Fibroblast of skin of left biceps (primary cell): ENCODE measurements at places on chromosomes 6 and 20.
A peak's percentile ranks its signal among the peaks of the same experiment; 100 is the strongest.

- DNase-seq = no peak
Observed at GRCh38 chr6:39197922-39198500, 31.3 kb downstream of the KCNK5 start.

DNA sequence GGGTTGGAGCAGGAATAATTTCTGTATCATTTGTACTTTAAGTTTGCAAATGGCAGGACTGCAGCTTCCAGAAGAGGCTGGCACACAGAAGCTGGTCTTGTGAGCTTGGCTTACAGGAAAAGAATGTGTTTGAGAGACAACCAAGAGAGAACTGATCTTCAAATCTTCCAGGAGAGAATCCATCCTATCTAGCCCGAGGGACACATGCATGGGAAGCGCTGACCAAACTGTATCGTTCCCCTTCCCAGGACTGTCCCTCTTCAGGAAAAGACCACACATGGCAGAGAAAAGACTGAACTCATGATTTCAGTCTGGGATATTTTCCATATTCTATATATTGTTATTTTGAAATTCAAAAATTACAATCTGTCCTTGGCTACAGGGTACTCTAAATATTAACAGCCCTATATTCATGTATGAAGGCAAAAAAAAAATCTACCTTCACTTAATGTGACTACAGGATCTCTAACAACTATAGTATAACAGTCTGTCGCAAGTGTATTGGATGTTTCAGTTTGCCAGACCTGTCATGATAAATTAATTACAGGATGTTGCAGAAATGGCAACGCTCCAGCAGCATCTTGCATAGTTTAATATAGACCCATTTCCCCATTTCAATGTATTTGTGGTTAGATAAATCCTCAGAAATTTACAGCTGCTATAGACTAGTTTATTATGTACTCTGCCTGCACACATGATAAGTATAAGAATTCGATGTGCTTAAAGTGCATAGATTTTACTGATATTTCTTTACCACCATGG lies 99.4 kb downstream of the MYB start:
- DNase-seq = peak; percentile 87

- DNase-seq = no peak
Observed at GRCh38 chr20:35572838-35573237, 31.0 kb downstream of the ERGIC3 start.

DNA sequence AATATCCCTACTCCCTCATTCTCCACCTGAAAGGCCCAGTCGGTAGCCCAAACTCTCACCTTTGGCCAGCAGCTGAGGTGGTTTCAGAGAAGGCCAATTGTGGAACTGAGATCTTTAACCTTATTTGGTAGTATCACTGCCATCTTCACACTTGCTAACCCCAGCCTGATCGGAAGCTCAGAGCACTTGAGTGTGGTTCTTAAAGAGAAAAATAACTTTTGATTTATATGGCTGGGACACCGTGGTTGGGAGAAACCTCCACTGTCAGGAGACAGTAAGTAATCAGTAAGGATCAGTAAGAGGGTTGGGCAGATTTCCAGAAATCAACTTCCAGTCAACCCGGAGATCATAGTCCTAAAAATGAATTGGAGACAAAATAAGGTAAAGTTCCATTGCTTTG lies 22.8 kb upstream of the PRSS16 start:
- no peak for DNase-seq

DNA sequence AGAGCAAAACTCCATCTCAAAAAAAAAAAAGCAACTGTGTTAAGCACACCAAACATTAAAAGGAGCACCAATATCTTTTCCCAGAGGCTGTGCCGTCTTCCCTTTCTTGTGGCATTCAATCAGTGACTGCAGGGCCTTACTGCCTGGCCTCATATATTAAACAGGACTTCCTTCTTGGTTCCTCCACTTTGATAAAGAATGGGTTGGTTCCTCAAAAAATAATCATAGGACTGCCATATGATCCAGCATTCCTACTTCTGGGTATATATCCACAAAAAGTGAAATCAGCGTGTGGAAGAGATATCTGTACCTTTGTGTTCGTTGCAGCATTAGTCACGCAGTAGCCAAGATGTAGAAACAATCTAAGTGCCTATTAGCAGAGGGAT lies 40.3 kb upstream of the GFOD1 start:
- DNase-seq = no peak

- DNase-seq = no peak
Observed at GRCh38 chr6:116507324-116507723, 4.1 kb upstream of the CALHM5 start.

GRCh38 chr6:97841763-97842162 lies 558.7 kb upstream of the MMS22L start:
- DNase-seq = peak; percentile 90

DNA sequence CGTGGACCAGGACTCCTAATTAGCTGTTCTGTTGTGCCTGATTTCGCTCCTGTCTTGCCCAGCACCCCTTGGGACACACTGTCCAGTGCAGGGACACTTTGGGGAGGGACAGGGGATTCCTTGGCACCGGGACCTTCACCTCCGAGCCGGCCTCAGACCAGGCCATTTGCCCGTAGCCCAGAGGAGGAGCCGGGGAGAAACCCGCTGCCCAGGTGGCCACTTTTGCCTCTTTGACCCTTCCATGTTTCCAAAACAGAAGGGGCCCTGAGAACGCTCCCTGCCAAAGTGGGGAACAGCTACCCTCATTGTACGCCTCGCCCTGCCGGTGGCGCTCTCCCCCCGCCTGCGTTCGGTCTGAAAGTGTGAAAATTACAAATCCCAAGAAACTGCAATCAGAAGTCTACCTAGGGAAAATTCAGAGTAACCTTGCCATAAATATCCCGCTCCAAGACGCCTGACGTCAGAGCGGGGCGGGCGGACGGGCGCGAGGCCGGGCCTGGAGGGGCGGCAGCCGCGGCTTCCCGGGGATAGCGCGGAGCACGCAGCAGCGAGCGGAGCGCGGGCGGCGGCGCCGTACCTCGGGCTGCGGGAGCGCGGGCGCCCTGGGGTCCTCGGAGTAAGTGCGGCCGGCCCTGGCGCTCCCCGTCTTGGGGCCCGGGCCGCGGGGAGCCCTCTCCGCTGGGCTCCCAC lies at the start of gene DAAM2:
DAAM2 (plus strand) TSS at position 527 of the 690 bp plus-strand sequence. CDS start 63,927 bp downstream, outside the sequence.
- no peak for DNase-seq

DNA sequence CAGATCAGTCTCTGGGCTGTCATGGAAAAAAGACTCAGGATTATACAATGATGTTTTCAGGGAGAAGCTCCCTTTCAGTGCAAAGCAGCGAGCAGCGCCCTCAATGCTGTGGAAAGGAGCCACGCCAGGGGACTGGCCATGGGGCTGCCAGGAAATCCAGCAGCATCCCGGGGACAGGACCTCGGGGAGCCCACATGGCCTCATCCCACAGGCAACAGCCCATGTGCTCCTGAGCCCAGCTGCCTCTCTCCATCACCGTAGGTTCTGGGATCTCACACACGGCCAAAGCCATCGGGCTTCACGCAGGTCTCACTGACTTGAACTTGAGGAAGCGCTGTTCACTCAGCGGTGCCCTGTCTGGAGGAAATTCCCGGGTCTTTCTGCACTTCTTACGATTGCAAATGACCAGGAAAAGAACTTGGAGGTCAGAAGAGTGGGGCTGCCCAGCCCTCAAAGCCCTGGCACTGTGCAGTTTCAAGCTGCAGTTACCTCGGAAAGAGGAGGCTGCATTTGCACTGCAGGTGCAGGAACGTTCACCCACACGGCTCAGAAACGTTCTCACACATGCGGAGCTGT lies 125.9 kb upstream of the THBS2 start:
- DNase-seq = no peak

DNA sequence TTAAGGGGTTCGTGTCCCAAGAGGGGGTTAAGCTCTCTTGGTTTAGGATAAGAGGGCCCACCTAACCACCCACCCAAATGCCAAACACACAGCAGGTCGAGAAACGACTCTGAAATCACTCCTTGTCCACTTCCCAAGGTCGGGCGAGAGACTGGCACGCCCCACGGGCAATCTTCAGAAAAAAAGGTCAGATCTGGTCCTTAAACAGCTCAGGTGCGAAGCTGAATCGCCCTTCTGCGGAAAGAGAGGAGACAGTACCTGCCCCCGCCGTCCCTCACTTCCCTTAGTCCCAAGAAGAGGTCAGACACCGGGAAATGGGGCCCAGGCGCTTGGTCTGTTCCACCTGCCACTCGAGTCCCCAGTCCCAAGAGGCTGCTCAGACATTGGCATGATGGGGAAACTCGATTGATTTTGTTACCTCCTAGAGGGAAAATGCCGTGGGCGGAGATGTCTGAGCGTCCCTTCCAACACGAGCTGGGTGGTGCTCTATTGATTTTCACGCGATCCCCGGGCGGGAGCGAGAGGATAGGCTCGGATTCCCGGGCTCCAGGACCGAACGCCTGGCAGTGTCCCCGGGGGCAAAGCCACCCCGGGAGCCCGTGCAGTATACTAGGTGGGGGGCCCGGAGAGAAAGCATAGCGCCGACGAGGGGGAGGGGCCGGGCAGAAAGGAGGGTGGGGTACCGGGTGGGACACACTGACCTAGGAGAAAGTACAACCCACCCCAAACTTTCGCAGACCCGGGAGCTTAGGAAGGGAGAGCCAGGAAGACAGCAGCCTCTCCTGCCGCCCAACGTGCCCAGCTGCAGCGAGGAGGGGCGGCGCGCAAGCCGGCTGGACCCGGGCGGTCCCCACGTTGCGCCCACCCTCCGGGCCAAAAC lies 1.1 kb upstream of the SAMD5 start:
- no peak for DNase-seq

- no peak for DNase-seq
Observed at GRCh38 chr20:38267296-38267695, 6.8 kb upstream of the KIAA1755 start.

- DNase-seq = peak; percentile 99
Observed at GRCh38 chr6:116570856-116571682, at the start of gene RWDD1. Gene RWDD1, plus strand, starts transcription at chr6:116571504. Its CDS starts 79 bp downstream, at chr6:116571583.

DNA sequence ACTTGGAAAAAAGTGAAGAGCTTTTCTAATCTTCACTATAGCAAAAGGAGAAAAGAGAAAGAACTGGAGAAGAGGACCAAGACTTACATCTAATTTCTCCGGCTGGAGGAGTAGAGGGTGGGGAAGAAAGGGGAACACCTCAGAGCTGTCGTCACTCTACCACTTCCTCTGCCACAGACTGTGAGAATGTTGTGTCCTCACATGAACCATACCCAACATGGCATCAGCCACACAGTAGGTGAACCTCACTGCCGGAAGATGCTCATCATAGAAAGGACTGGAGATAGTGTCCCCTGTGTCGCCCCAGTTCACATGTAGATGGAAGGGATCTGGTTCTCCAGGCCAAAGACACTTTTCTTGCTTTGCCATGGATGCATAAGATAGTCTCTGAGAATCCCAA lies 604.4 kb upstream of the NOX3 start:
- no peak for DNase-seq

DNA sequence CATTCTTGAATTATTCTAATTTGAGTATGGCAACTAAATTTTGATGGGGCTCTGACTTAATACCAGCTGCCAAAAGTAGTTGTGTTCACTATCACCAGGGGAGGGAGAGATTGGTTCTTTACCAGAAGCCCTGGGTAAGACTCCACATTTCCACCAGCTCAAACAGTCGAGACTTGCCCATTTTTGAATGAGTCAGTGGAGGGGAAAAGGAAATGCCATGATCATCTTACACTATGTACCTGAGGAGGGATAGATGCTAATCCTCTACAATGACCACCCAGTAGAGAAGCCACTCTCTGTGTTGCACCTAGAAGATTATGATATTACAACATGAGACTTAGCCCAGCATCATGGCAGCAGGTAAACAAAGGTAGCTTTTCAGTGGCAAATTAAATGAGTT lies 77.0 kb upstream of the SGK1 start:
- DNase-seq = no peak

DNA sequence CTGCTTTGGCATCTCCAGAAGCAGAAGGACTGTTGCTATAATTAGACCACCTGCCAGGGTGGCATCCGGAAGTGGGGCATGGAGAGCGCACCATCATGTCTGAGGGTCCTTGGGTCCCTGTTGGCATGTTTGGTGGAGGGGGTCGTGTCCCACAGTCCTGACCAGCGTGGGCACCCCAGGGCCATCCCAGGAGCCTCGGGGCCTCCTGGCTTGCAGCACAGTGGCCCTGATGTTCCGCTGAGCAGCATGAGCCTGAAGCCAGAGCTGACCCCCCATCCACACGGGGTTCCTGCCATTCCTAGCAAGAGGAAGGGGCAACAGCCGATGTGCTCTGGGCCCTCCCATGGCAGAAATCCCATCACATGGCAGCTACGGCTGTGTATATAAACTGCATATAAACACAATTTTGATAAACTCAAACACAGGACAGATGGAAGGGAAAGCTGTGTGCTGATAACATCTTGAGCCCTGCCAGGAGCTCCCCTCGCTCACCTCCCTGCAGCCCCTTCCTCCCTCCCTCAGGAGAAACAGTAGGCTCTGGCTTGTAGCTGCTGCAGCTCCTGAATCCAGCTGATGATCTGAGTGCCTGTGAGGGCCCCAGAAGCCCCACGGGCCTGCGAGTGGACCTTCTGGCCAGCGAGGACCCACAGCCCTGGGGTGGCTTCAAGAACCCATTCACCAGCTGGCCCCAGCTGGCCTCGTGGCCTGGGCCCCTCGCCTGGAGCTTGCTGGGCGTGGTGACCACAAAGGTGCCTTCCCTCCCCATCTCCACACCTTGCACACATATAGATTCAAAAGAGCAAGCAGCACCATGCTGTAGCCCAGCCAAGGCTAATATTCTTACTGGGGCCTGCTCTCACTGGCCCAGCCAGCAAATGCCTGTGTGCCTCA lies 321.6 kb downstream of the CDH4 start:
- no peak for DNase-seq

DNA sequence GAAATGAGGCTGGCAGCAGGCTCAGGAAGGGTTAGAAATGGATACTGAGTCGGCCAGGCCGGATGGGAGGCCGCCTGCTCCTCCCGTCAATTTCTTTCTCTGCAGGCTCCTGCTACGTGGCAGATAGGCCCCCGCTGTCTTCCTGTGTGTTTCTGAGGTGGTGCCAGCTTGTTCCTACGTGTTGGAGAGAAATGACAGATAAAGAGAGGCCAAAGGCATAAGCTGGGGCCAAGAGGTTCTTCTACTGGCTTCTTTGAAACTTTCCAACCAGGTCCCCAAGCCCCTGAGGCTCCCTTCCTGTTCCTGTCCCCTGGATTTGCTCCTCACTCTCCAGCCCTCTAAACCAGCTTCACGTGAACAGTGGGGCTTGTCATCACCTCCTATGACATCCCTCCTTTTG lies 76.8 kb downstream of the TCP11 start:
- no peak for DNase-seq

- DNase-seq = no peak
Observed at GRCh38 chr6:100276311-100277057, 188.2 kb downstream of the SIM1 start.

DNA sequence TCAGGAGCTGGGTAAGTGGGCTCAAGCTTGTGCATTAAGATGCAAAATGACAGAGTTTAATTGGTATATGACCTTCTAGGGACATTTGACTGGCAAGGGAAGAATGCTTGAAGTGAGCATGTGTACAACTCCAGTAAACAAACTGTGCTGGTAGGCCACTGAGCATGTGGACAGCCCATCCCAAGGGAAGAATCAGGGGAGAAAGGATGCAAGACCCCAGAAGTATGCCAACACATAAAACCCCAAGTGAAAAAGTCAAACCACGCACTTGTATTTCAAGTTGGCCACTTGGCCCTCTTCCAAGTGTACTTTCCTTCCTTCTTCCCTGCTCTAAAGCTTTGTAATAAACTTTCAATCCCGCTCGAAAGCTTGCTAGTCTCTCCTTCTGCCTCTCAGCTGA lies 10.4 kb upstream of the THBD start:
- no peak for DNase-seq
